ENCODE measurements at places on chromosomes 3 and 15.

- H3K36me3 ChIP-seq = no peaks in the 10 kb centered on the region
- no peak overlapping the region for H3K4me3 ChIP-seq
- DNase-seq = no peak
- no peaks in the 10 kb centered on the region for H3K27me3 ChIP-seq
- H3K4me1 ChIP-seq = no peaks in the 10 kb centered on the region
Measured at GRCh38 chr15:73190189-73190601, 137.9 kb downstream of the NEO1 start.

DNA sequence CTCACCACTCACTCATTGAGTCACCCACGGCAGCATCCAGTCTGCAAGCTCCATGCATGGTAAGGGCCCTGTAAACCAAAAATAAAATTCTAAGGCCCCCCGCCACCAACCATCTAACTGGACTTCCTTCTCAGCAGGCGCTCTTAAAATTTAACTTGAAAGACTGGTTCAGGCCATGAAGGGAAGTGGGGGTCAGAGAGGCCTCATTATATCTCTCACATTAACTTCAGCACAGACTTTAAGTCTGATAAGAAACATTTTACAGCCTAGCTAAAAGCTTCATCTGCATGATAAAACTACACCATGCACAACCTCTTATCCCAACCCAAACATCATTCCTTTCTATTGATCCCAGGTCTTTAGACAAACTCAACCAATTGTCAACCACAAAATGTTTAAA lies 38.5 kb downstream of the FBLN2 start:
- no peaks in the 10 kb centered on the region for H3K27me3 ChIP-seq
- no peak for DNase-seq
- no peak overlapping the region for H3K27ac ChIP-seq
- no peaks in the 10 kb centered on the region for H3K36me3 ChIP-seq

DNA sequence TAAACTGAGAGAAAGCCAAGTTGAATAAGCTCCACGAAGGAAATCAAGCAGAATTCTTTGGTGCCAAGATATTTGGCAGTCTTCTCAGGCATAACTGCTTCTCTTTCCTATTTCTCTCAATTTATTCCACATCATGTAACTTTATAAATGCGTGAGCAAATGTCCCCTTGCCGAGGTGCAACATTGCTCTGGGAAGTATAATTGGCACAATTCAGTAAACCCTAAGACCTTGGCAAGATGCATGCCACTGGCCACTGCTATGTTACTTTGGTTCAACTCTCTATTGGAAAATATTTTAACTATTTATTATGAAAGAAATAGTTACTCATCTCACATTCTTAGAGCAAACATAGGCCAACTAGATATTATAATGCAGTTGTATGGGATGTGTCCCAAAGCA lies 170.2 kb downstream of the SUCNR1 start:
- H3K4me3 ChIP-seq = no peak overlapping the region
- no peak overlapping the region for H3K27ac ChIP-seq
- H3K4me1 ChIP-seq = no peaks in the 10 kb centered on the region
- no peaks in the 10 kb centered on the region for H3K36me3 ChIP-seq

DNA sequence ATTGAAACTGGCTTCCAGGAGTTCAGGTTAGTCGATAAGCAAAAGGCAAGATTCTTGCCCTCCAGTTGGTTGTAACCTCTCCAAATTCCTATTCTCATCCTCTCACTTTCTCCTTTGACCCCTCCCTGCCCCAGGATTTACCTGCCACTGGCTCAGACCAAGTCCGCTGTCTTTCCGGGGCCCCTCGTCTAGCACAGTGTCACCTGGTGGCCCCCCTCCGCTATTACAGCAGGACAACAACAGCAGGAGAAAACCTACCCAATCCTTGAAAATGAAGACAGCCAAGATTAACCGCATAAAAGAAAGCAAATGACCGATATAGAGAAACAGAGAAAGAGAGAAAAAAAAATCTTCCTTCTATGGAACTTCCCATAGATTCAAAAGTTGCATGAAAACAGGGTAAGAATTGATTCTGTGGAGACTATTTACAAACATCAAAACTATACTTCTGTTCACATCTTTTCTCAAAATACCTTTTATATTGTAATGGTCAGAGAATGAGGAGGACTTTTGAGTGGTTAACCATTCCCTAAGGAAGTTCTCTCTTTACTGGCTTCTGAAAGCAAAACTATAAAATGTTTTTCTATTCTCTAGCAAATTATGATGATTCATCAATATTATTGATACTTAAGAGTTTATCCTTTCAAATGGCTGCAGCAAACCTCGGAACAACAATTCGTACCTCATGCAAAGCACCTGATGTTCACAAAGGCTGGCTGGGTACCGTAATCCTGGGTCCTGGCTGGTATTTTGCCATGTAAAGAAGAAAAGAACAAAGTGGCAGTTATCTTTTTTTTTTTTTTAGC lies 10.0 kb upstream of the ST8SIA2 start:
- H3K36me3 ChIP-seq = no peaks in the 10 kb centered on the region
- H3K27ac ChIP-seq = no peak overlapping the region
- no peaks in the 10 kb centered on the region for H3K4me1 ChIP-seq

GRCh38 chr3:132606085-132606484 lies 9.0 kb downstream of the ACKR4 start:
- no peak overlapping the region for H3K4me3 ChIP-seq
- no peak overlapping the region for H3K27ac ChIP-seq
- H3K36me3 ChIP-seq = no peaks in the 10 kb centered on the region
- DNase-seq = no peak

DNA sequence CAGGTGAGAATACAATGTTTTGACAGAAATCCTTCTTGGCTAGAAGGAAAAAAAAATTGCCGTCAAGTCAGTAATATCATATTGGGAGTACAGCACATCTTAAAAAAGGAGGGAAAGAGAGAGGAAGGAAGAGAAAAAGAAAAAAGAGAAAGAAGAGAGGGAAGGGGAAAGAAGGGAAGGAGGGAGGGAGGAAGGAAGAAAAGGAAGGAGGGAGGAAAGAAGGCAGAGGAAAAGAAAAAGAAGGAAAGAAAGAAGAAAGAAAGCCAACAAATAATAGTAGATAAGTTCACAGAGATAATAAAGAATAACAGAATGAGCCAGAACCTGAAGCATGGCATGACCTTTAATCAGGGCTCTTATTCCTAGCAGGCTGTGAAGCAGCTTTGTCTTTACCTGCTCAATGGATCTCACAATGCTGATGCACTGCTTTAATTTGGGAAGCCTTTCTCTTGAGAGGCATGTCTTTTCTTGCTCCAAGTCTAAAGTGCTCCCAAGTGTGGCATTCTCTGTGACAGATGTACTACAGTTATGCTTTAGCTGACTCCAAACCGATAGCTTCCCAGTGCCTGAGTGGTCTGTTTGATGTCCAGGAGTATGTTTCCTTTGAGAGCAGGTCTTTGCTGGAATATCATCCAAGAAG lies 114.9 kb downstream of the IQCH start:
- no peak overlapping the region for H3K4me3 ChIP-seq
- H3K4me1 ChIP-seq = no peaks in the 10 kb centered on the region
- no peak for DNase-seq
- H3K27me3 ChIP-seq = no peaks in the 10 kb centered on the region
- no peak overlapping the region for H3K27ac ChIP-seq

GRCh38 chr15:29151484-29151857 lies 118.2 kb downstream of the NSMCE3 start:
- no peak overlapping the region for H3K27ac ChIP-seq
- no peaks in the 10 kb centered on the region for H3K36me3 ChIP-seq
- H3K27me3 ChIP-seq = no peaks in the 10 kb centered on the region

- no peaks in the 10 kb centered on the region for H3K4me1 ChIP-seq
- H3K27ac ChIP-seq = no peak overlapping the region
- no peak for DNase-seq
- no peaks in the 10 kb centered on the region for H3K27me3 ChIP-seq
Measured at GRCh38 chr3:41683666-41684350, 278.1 kb downstream of the ULK4 start.

DNA sequence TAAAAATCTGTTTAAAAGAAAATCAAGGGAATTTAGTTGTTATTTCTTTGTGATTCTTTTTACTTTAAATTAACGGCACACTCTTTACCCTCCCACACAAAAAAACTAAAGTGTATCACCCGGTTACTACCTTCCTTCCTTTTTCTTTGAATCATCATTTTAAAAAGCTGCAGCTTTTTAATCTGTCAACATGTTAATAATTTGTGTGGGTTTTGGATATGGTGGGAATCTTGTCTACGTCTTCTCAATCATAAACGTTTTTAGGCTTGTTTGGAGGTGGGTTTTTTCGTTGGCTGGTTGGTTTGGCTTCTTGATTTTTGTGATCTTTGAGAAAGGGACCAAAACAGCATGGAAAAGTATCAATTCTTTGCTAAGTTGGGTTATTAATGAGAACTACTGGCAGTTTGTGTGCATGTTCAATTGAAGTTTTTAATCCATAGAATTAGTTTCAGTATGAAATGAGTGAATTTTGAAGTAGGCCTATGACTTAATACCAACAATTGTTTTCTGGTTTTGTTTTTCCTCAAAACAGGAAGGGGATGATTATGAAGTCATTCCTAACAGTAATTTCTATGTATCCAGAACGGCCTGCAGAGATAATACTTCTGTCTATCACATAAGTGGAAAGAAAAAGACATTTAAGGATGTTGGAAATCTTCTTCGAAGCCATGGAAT lies 4.5 kb downstream of the SMC4 start:
- H3K4me1 ChIP-seq = peaks cover 7% of the 10 kb centered on the region
- no peak overlapping the region for H3K4me3 ChIP-seq
- no peaks in the 10 kb centered on the region for H3K36me3 ChIP-seq
- H3K27ac ChIP-seq = no peak overlapping the region
- H3K27me3 ChIP-seq = peaks cover 4% of the 10 kb centered on the region

DNA sequence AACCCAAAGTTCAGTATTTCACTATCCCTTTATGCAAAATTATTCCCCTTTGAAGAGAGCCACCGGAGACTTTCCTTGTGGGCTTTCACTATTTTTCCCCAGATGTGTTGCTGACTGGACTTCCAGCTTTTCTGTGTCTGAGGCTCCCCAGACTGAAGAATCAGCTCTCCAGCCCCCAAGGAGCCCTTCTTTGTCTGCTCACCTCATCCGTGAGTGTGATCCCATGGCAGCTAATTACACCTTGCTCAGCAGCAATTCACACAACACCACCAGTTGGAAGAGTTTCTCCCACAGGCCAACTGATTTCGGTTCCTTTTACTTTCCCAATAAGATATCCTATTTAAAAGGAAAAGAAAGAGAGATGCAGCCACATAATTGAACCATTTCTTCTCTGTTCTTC lies 249.5 kb upstream of the TRIM42 start:
- no peaks in the 10 kb centered on the region for H3K4me1 ChIP-seq
- H3K36me3 ChIP-seq = no peaks in the 10 kb centered on the region
- DNase-seq = no peak
- H3K27me3 ChIP-seq = no peaks in the 10 kb centered on the region
- H3K4me3 ChIP-seq = no peak overlapping the region

GRCh38 chr3:52781741-52782140 lies 4.3 kb downstream of the ITIH1 start:
- no peak overlapping the region for H3K4me3 ChIP-seq
- DNase-seq = no peak
- H3K36me3 ChIP-seq = no peaks in the 10 kb centered on the region
- no peaks in the 10 kb centered on the region for H3K27me3 ChIP-seq

DNA sequence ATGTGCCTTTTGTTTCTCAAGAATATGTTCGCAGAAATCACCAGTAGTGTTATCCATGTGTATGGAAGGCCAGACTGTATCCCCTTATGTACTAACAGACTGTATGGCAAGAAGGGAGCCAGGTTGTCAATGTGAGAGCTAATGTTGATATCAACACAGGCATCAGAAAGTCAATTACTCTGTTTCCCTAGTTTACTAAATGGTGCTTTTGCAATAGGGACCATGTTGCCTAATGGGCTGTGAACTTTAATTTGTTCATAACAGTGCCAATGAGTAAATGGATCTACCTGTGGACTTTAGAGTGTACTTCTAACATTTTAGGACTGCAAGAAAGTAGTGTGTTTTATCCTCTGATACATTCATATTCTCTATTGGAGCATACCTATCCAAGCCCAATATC lies 431.8 kb upstream of the TPRG1 start:
- peaks cover 3% of the 10 kb centered on the region for H3K36me3 ChIP-seq
- H3K27me3 ChIP-seq = no peaks in the 10 kb centered on the region
- DNase-seq = no peak
- no peak overlapping the region for H3K4me3 ChIP-seq
- no peak overlapping the region for H3K27ac ChIP-seq
- H3K4me1 ChIP-seq = no peaks in the 10 kb centered on the region

- no peak overlapping the region for H3K4me3 ChIP-seq
- H3K4me1 ChIP-seq = no peaks in the 10 kb centered on the region
- H3K27ac ChIP-seq = no peak overlapping the region
Measured at GRCh38 chr3:25576146-25576545, 88.6 kb downstream of the TOP2B start.

DNA sequence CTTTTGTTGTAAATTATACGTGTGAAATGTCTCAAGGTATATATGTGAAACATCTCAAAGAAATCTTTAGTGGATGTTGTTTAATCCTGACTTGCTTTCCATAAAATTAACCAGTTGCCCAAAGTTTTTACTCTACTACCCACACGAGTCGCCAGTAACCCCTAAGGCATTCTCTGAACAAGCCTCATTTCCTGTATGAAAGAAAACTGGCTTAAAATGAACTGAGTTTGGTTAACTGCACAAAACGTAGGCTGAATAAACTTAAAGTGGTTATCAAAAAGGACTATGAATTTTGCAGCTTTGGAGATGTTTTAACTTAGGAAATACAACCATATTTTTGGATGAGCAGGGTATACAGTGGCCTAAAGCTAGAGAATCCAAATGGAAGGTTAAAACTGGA lies 2.7 kb upstream of the APPL1 start:
- H3K36me3 ChIP-seq = no peaks in the 10 kb centered on the region
- no peak for DNase-seq
- H3K27me3 ChIP-seq = no peaks in the 10 kb centered on the region
- no peak overlapping the region for H3K4me3 ChIP-seq

DNA sequence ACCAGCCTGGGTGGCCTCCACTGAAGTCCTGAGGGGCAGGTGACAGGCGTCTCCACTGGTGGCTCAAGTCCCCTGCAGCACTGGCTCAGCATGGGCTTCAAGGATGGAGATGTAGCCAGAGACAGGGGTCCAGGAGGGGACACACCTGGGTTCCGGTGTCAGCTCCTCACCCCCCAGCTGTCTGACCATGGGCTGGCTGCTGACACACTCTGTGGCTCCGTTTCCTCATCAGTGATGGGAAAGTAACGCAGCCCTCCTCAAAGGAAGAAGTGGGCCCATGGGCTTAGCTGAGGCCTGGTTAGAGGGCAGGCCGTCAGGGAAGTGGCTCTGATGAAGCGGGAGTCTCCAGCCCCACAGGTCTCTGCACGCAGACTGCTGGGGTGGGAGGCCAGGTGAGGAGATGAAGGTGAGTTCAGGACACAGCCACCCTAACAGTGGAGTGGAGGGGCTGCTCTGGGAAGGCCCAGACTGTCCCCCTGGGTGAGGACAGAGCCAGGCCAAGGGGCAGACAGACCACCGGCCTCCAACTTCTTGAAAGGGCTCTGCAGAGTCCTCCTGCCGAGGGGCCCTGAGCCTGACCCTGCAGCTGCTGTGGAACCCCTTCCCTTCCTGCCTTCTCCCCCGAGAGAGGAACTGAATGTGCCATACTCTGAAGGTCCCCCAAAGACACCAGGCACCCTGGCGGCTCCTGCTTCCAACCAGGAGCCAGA lies 24.0 kb downstream of the PSTPIP1 start:
- no peaks in the 10 kb centered on the region for H3K27me3 ChIP-seq
- no peak for DNase-seq
- H3K27ac ChIP-seq = peak overlapping the region; percentile 68
- H3K36me3 ChIP-seq = peaks cover 33% of the 10 kb centered on the region

All from effector memory CD4-positive, alpha-beta T cell (primary cell).